Cerebellar nuclear complex (tissue), 1 donor: ENCODE measurements at places on chromosomes 2 and 18.

GRCh38 chr2:241882091-241882625 lies 12.6 kb downstream of the RTP5 start:
- DNase-seq = no peak

GRCh38 chr18:6865251-6865650 lies 135.7 kb downstream of the ARHGAP28 start:
- no peak for DNase-seq

DNA sequence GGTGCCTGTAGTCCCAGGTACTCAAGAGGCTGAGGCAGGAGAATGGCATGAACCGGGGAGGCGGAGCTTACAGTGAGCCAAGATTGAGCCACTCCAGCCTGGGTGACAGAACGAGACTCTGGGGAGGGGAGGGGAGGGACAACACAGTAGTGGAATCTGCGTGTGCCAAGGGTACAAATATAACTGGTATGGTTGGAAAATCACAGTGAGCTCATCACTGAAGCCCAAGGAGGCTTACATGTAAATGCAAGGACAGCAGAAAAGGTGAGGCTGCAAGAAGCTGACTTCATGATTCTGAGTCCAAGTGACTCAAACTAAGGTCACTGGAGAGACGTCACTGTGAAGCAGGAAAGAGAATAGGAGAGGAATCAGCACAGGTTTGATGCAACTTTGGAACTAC lies 9.2 kb downstream of the SEPTIN10 start:
- no peak for DNase-seq

GRCh38 chr2:174148833-174149232 lies 99.5 kb downstream of the OLA1 start:
- no peak for DNase-seq

GRCh38 chr2:22950431-22950830 lies 434.5 kb upstream of the KLHL29 start:
- no peak for DNase-seq
